Body of pancreas (tissue), 4 donors: ENCODE measurements at places on chromosomes 1 and 21. TPM values are rescaled to one million over a fixed set of nuclear protein-coding genes. Genes with fewer than 3 reads are reported as not detected.

GRCh38 chr1:40777224-40777970 lies 6.2 kb upstream of the KCNQ4 start:
- H3K4me1 ChIP-seq: peaks cover 10% of the 10 kb centered on the region
- H3K27me3 ChIP-seq: no peaks in the 10 kb centered on the region
- H3K36me3 ChIP-seq: no peaks in the 10 kb centered on the region
- H3K4me3 ChIP-seq: no peak overlapping the region

DNA sequence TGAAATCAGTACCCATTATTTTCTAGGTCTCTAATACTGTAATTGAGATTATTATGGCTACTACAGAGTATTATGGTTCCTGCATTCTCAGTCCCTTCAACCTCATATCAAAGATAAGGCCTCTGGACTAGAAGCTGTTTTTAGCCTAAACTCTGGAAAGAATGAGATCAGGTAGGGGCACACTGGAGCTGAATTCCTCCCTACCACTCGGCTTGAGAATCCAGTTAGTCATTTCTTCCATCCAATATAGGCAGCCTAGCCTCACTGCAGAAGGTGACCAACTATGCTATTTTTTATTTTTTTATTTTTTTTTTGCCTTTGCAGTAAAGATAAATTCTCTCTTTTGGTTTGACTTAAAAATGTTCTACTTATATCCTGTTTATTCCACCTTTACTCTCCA lies 8.0 kb upstream of the HAX1 start:
- H3K27ac ChIP-seq: no peak overlapping the region
- no peak overlapping the region for H3K4me3 ChIP-seq
- peaks cover 12% of the 10 kb centered on the region for H3K36me3 ChIP-seq
- DNase-seq: no peak
- H3K27me3 ChIP-seq: no peaks in the 10 kb centered on the region

DNA sequence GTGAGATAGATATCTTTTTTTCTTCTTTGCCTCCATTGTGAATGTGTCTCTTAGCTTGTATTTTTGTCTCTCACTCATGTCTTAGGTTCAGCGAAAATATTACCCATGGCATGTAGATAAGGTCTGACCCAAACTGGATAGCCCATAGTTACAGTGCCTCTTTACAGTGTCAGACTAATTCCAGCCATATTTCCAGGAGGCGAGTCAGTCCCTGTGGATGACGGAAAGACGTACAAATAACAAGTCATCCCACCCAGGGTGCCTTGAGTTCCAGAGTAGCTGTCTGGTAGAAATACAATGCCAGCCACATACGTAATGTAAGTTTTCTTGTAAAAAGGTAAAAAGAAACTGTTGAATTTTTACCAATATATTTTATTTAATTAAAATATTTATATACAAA lies 157.3 kb downstream of the ZNF281 start:
- no peaks in the 10 kb centered on the region for H3K36me3 ChIP-seq
- H3K27me3 ChIP-seq: no peaks in the 10 kb centered on the region
- no peak for DNase-seq
- no peaks in the 10 kb centered on the region for H3K4me1 ChIP-seq
- no peak overlapping the region for H3K27ac ChIP-seq
- no peak overlapping the region for H3K4me3 ChIP-seq

Gene PAFAH2
- 14.8 TPM for total RNA-seq

GRCh38 chr1:221605569-221605968 lies 136.3 kb downstream of the DUSP10 start:
- no peak overlapping the region for H3K27ac ChIP-seq
- DNase-seq: no peak
- H3K4me1 ChIP-seq: no peaks in the 10 kb centered on the region

DNA sequence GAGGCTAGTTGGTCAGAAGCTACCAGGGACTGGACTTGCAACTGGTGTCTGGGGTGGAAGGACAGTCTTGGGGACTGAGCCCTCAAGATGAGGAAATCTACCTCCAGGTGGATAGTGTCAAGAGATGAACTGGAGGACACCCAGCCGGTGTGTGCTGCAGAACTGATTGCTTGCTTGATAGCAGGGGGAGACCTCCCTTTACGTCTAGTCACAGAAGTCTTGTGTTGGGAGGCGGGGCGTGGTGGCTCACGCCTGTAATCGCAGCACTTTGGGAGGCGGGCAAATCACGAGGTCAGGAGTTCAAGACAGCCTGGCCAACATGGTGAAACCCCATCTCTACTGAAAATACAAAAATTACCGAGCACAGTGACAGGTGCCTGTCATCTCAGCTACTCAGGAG lies 4.9 kb downstream of the RCC2 start:
- no peak for DNase-seq
- H3K27me3 ChIP-seq: no peaks in the 10 kb centered on the region
- peaks cover 16% of the 10 kb centered on the region for H3K4me1 ChIP-seq
- H3K4me3 ChIP-seq: no peak overlapping the region
- no peaks in the 10 kb centered on the region for H3K36me3 ChIP-seq

GRCh38 chr21:28639737-28640136 lies 352.9 kb downstream of the LTN1 start:
- H3K36me3 ChIP-seq: no peaks in the 10 kb centered on the region
- no peaks in the 10 kb centered on the region for H3K4me1 ChIP-seq
- H3K4me3 ChIP-seq: no peak overlapping the region

DNA sequence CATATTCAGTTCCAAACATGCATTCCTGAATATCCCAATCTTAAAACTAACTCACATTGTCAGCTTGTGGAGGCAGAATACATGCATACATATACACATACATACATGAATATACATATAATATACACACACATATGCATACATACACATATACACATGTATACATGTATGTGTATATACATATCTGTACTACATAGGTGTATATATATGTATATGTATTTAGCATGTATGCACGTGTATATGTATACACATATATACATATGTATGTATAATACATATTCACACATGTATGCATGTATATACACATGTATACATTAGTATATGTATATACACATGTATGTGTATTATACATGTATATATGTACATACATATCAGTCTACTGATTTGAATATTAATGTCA lies 1.2 kb upstream of the ZNF691 start:
- no peaks in the 10 kb centered on the region for H3K36me3 ChIP-seq
- H3K4me1 ChIP-seq: peaks cover 22% of the 10 kb centered on the region
- no peak for DNase-seq
- H3K27me3 ChIP-seq: no peaks in the 10 kb centered on the region
- H3K27ac ChIP-seq: no peak overlapping the region
- H3K4me3 ChIP-seq: no peak overlapping the region

Gene CCDC30
- total RNA-seq: 8.9 TPM

DNA sequence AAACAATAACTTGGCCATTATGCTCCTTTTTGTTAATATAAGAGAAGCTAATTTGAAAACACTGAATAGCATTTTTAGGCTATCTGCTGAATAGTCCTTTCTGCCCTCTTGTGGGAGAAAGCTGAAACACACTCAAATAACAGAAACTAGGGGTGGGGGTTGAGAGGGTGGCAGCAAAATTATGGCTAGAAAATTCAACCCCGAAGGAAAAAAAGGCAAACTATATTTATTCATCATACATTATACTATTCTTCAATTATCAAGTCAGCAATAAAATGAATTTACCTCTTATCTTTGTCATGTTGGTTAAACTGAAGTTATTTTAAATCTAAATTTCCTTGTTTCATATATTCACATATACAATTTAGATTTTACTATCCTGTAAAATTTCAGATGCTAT lies 255.9 kb downstream of the FAF1 start:
- no peaks in the 10 kb centered on the region for H3K27me3 ChIP-seq
- peaks cover 25% of the 10 kb centered on the region for H3K4me1 ChIP-seq
- H3K36me3 ChIP-seq: no peaks in the 10 kb centered on the region
- H3K27ac ChIP-seq: no peak overlapping the region

- DNase-seq: no peak
- H3K27ac ChIP-seq: no peak overlapping the region
- H3K4me3 ChIP-seq: no peak overlapping the region
- no peaks in the 10 kb centered on the region for H3K4me1 ChIP-seq
Observed at GRCh38 chr1:24886241-24886640, 43.8 kb downstream of the RUNX3 start.
